Fibroblast of upper back skin (primary cell): ENCODE measurements at places on chromosomes 3 and 15.

DNA sequence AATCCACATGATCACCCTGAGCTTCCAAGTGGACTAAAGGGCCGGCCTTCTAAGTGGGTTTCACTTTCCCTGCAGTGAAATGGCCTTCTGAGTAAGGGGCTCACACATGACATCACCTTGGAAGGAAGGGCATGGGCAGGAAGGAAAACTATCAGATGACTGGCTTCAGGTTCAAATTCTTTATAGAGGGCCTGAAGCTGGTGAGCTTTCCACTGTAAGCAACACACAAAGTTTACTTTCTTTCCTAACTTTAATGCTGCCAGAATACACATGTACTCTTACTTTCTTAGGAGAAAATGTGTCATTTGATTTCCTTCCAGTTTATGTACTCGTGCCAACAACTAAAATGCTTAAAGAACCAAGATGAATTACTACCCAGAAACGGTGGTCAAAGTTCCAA lies 475.6 kb downstream of the FOXP1 start:
- no peak for DNase-seq

DNA sequence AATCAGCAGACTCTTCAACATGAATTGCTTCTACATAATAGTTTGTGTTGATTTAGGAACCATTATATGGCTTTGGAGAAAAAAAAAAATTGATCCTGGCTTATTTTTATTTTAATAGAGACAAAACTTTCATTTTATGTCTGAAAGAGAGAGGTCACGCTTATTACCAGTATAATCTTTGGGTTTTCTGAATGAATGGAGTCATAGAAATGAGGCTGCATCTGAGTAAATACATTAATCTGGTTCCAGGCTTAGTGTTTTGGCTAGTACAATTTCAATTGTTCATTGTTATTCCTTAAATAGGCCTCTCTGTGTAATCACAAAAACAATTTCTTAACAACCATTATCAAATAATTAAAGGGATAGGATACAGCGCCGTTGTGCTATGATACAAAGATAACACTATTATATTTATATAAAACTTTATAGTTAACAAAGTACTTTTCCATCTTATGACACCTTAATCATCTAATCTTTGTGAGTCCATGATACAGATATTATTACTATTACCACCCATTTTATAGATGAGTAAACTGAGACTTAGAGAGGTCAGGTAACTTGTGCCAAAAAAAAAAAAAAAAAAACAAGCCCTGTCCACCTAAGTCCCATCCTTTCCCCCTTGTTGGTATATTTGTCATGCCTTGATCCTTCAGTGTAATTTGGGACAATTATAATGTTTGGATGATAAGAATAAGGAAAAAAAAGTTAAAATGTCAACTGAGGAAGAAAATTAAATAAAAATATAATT lies 41.8 kb upstream of the GOLM2 start:
- DNase-seq, result no peak

DNA sequence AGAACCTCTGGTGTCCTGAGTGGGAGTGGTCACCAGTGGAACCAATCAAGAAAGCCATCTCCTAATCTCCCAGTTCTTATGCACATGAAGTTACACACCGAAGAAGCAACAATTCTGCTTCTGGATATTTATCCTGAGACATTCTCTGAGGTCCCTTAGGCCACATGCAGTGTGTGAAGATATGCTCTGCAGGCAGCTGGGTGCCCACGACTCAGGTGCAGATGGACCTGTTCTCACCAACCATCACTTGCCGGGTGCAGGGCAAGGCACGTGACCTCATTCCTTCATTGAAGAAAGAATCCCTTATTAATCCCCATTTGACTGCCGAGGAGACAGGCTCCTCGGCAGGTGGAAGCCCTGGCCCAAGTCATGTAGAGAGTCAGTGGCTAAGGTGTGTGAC lies 79.8 kb downstream of the WNT7A start:
- DNase-seq, result no peak

DNA sequence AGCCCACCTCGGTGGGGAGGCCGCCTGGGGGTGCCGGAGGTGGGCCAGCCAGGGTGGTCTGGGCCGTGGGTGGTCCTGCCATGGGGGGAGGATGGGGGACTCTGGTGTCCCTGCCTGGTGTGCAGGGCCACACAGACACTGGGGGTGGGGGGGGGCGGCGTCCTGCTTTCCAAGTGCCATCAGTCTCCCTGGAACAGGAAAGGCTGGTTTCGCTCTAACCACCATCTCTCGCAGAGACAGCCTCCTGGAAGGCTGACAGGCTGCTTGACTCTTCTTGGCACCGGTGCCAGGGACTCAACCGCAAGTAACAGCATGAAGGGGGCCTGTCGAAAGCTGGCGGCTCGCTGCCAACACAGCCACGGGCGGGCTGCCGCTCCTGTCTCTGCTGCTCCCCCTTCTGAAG lies 40.3 kb downstream of the RGMA start:
- DNase-seq, result peak; percentile 65

- no peak for DNase-seq
Measured at GRCh38 chr3:69827127-69827526, 87.9 kb downstream of the MITF start.

DNA sequence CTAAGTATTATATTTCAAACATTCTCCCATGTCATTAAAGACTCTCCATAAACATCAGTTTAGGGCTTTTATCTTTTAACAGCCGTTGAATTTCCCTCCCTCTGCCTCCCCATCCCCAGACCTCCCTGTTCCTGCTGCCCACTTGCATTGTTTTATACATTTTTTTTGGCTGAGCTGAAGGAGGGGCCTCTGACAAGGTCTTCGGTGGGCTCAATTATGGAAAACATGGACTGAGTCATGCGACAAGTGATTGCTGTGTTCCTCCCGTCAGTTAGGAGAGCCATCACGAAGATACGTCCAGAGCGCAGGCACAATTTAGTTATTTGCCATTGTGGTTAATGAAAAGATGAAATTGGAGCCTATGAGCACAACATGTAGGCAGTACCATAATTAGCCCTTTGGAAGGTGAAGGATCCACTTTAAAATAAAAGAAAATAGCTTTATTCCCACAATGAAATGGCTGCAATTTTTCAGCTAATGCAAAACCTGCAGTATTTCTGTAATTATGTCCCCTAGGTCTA lies 12.0 kb upstream of the NMNAT3 start:
- DNase-seq, result no peak

DNA sequence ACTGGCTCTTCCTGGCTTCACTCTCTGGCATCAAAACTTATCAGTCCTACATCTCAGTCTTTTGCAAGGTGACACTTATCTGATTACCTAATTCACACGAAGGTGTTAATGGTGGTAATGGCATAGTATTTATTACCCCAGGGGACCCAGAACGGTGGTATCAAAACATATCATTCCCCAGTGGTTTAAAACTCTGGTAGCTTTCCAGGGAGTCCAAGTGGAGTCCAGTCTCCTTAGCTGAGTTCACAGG lies 41.3 kb downstream of the SMAD3 start:
- no peak for DNase-seq
